ENCODE measurements at places on chromosomes 2 and 18. TPM values are rescaled to one million over a fixed set of nuclear protein-coding genes. Genes with fewer than 3 reads are reported as not detected.

- DNase-seq: no peak
Measured at GRCh38 chr2:64998658-64999061, 9.5 kb downstream of the SLC1A4 start.

DNA sequence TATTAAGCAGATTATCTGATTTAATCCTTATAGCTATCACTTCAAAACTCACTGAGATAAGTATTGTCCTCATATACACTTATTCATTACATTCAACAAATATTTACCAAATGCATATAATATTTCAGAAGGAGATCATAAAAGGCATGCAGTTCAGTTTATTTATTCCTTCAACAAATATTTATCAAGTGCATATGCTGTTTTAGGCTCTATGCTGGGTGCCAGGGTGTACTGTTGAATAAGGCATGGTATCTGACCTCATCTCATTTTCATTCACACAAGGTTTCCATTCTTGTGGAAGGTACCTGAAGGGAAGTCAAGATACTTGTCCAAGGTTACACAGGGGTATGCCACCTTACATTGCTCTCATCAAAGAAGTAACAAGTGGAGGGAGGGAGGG, 213.0 kb downstream of the INSIG2 start:
- no peak for DNase-seq

- peak; percentile 53 for DNase-seq
Measured at GRCh38 chr18:26614374-26614773, 66.0 kb upstream of the KCTD1 start.

DNA sequence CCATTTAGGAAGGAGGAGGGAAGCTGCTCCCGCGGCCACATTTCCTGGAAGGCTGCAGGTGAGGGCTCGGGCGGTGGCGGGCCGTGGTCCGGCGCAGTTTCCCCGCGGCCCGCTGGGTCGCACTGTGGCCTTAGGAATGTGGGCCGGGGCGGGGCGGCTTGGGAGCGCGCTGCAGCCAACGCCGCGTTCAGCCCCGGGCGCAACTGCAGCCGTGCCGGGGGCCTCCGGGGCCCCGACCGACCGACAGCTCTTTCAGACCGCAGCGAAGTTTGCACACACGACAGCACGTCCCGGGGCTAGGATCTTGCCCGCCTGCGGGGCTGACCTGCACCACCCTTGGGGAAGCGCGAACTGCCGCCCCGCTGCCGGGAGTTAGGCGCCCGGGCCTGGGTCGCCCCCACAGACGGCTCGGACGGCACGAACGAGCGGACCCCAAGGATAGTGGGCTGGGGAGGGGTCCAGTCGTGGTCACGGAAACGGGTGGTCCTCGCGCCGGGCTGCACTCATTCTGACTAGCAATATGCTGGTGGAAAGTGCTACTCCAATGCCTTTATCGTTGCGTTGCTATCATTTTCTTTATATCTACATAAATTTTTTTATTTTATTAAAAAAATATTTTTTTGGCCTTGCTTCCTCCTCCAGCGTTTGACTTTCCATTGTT, 69.9 kb upstream of the DLX2 start:
- DNase-seq: peak; percentile 94

DNA sequence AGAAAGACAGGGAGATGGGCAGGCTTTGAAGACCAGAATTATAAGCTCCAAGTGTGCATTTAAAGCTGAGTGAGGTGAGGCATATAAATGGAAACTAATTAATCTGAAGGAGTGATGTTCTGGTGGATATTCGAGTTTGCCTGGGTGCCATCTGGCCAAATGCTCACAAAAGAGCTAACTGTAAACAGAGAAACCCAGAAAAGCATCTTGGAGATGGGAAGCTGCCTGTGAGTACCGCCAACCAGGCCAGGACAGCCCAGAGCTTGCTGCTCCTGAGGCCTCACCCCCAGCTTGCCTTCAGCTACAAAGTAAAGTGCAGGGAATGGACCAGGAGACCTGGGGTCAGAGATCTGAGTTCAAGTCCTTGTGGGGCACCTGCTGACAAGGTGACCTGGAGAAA, 446.1 kb upstream of the MYT1L start:
- DNase-seq: no peak

DNA sequence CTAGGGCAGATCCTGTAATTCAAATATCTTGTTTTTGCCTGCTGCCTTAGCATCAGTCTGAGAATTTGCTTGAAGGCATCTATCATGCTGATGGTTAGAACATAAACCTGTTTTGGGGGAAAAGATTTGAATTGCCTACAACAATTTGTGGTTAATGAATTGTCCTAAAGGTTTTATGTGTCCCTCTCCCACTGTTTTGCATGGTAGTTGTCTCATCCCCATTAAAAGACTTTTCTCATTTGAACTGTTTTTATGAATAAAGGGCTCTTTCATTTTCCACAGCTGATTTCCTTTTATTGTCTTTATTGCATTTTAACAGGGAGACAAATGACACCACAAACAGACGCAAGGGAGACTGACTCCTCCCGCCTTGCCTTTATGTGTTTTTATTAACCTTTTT, 275.6 kb downstream of the PIK3C3 start:
- DNase-seq: no peak

DNA sequence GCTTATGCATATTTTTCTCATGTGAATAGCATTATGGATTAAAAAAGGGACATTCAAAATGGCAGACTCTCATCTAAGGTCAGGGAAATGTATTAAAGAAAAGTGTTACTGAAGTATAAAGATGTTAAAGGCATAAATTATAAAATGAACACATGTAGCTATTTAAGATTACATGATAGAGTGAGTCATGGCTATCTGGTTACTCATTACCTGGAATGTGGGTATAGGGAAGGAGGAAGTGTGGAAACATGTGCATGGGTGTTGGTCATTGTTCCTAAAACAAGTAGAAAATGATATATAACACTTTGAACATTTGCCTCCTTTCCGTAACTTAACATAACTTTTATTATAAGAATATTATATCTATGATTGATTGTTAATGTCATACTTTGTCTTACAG, 66.4 kb downstream of the MYO1B start:
- no peak for DNase-seq

Gene POTEC
- total RNA-seq: not detected

Gene PLEKHH2
- total RNA-seq: 5.3 TPM

- peak; percentile 70 for DNase-seq
Measured at GRCh38 chr2:148999451-148999921, 39.0 kb upstream of the LYPD6B start.

- peak; percentile 44 for DNase-seq
Measured at GRCh38 chr2:191831410-191831994, 15.4 kb downstream of the CAVIN2 start.

GRCh38 chr2:75495862-75496261, 64.9 kb downstream of the EVA1A start:
- DNase-seq: no peak

DNA sequence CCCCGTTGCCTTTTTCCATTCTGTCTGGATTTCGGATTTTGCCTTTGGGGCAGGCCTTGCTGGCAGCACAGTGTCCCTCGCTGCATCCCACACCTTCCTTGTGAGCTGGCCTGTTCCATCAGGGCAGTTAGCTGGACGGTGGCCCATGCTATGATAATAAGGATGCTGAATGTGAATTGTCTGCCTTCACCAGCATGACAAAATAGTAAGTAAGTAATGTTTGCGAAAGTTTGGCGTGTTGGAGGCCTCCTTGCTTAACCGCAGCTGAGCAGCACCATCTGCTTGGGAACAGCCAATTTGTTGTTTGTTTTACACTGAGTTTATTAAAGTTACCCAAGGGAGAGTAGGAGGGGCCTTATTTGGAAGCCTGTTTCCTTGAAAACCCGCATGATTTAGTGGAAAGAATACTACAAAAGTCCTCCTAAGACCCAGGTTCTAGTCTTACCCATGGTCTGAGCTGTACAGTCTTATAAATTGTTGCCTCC, 469.7 kb upstream of the FANCL start:
- no peak for DNase-seq

GRCh38 chr18:50454387-50454988, 79.6 kb downstream of the SKA1 start:
- DNase-seq: peak; percentile 74

Measured in endodermal cell (in vitro differentiated cells).